Stimulated activated CD8-positive, alpha-beta memory T cell treated with anti-CD3 and anti-CD28 coated beads, Interleukin-2, amount 100 ng/mL, for 48 hours (primary cell): ENCODE measurements at places on chromosomes 3 and 15.

GRCh38 chr15:100572362-100572983 is 29.5 kb downstream of the LINS1 start:
- DNase-seq: no peak

DNA sequence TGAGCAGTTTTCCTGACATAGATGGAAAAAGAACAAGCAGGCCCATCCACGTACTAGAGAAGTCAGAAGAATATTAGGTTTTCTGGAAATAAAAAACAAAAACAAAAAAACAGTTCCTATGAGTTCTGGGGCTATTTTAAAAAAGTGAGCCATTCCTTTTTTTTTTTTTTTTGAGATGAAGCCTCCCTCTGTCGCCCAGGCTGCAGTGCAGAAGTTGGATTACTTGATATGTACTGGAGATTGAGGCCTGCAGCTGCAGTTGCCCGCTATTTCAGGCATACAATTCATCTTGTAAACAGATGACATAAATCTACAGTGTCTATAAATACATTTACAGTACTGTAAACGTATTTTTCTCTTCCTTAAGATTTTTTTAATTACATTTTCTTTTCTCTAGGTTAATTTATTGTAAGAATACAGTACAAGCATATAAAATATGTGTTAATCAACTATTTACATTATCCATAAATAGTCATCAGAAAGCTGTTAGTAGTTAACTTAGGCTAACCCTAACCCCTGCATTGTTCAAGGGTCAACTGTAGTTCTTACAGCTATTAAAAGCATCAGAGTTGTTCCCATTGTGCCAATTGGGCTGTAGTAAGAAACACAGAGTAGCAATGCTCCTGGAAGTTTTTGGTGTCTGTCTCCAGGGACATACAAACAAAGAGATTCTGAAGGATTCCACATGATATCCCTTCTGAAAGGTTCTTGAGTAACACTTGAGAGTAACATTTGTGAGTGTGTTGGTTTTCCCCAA is 11.2 kb upstream of the ACTL6A start:
- DNase-seq: no peak

DNA sequence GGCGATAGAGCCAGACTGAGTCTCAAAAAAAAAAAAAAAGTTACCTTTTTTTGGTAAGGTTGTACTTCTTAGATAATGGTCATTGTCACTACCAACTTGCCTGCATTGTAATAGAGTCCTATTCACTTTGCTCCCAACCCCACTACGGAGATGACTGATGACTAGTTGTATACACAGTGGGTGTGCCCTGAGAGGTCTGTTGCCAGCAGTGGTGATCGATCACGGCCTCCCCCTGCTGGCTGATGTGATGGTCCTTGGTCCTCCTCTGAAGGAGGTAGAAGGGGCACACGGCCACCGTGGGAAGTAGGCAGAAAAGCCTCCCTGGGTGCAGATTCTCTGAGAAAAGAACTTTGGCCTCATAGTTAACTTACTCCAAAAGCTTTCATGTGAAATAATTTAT is 10.7 kb downstream of the GCNT3 start:
- peak; percentile 40 for DNase-seq

GRCh38 chr3:156469456-156469855 is 85.5 kb downstream of the SSR3 start:
- no peak for DNase-seq

GRCh38 chr3:149384167-149384566 is 6.7 kb upstream of the TM4SF1 start:
- no peak for DNase-seq

DNA sequence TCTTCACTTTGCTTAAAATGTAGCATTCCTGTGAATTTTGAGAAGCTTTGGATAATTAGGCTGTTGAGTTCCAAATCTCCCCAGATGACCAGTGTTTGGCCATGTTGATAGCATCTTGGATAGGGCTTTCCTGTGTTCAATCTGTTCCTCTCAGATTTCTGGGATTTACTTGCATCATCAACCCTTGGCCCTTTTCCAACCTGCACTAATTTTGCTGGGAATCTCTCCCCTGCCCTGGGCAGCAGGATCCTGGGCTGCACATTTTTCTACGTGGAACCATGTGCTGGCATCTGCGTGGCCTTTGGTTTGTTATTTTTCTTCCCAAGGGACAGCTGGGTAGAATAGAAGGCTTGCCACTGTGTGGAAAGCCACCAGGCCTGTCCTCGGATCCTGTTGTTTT is 75.4 kb upstream of the PLXNA1 start:
- no peak for DNase-seq

DNA sequence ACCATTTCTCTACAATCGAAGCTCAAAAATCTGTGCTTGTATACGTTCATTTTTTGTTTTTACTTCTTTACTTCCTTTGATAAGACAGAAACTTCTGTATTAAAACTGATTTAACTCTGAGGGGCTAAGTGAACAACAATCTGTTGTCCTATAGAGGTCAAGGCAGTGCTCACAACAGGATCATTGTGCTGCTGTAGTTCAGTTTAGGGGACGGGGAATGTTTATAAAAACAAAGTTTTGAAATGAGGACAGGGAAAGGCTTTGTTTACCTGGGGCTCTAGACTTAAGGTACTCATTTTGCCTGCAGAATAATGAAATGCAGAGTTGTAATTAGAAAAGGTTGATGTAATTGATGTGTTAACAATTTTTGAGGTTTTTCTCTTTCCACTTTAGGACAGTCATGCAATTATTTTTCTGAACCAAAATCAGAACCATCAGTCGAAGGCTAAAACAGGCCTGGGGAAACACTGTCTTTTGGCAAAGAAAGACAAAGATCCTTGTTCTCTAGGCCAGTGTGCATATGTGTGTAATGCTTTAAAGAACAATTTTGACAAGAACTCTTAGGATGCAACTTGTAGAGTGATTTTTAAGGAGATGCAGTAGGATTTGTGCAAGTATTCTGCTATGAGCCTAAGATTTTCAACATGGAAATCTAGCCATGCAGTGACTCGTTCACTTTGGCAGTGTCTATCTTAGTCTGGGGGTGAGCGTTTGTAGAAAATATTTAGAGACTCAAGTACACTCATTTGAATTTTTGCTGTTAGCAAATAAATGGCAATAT is 165.2 kb downstream of the PGPEP1L start:
- no peak for DNase-seq

DNA sequence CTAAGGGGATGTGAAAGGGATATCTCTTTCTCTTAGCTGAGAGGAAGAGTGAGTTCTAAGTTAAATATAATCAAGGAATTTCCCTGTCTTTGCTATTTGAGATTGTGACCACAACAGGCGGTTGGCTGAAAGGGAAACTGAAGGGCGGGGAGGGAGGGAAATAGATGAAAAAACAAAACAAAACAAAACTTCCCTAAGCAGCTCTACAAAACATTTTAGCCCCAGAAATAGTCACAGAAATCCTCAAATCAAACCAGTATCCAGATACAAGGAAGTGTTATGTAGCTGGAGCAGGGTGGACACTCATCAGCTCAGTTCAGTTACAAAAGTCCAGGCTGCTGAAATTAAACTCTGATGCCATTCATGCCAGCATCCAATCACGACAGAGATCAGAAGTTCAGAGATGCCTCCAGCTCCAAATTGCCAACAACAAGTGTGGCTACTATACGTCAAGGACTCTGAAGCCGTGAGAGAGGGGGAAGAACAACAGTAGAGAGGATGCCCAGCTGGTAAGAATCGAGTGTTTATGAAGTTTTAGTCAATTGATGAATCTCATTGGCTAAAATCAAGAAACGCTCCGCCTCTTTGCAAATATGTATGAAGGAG is 319 bp upstream of the TP63 start:
- DNase-seq: no peak

GRCh38 chr15:57662802-57663201 is 43.7 kb upstream of the POLR2M start:
- no peak for DNase-seq

- DNase-seq: no peak
Observed at GRCh38 chr3:115217678-115218451, 70.8 kb upstream of the ZBTB20 start.

DNA sequence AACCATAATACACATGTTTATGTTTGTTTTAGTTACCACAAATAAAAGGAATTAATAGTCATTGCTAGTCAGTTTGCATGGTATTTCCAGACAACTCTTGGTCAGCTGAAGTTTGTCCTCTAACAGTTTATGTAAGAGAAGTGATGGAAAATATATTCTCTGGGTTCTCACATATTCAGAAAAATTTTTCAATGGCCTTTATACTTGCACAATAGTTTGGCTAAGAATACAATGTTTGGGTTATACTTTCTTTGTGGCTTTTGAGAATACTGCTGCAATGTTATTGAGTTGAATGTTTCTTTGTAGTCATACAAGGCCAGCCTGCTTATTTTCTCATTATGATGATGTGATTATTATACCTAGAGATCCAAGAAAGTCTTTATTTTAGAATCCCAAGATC is 133.9 kb downstream of the RAP2B start:
- no peak for DNase-seq
